ENCODE measurements at places on chromosomes 1 and 21. TPM values are rescaled to one million over a fixed set of nuclear protein-coding genes. Genes with fewer than 3 reads are reported as not detected.

- H3K36me3 ChIP-seq, result no peaks in the 10 kb centered on the region
- H3K27me3 ChIP-seq, result no peaks in the 10 kb centered on the region
- H3K4me1 ChIP-seq, result no peaks in the 10 kb centered on the region
Observed at GRCh38 chr1:73273886-73274285, 924.1 kb downstream of the LRRIQ3 start.

Gene KRTAP10-7
- not detected for total RNA-seq

Gene AIRE
- total RNA-seq, result not detected

Gene RNF186
- not detected for total RNA-seq

DNA sequence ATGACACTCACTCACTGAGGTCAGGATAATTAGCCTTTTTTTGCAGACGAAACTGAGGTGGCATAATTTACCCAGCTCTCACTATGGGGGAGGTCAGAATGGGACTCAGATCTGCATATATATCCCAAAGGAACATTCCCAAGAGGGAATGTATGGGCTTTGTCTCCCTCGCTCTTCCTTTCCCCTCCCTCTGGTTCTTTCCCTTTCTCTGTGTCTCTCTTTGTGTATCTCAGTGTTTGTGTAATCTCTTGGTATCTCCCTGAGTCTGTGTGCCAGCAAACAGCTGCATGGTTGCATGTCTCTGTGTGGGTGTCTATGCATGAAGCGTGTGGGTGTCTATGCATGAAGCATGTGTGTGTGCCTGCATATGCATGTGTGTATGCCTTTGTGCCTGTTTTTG is 4.7 kb downstream of the TMEM39B start:
- H3K4me3 ChIP-seq, result no peak overlapping the region
- H3K27ac ChIP-seq, result no peak overlapping the region
- no peak for DNase-seq
- H3K36me3 ChIP-seq, result peaks cover 65% of the 10 kb centered on the region

Gene DISC1
- total RNA-seq, result 9.3 TPM

- H3K4me1 ChIP-seq, result no peaks in the 10 kb centered on the region
- no peak for DNase-seq
- H3K4me3 ChIP-seq, result no peak overlapping the region
- H3K27me3 ChIP-seq, result no peaks in the 10 kb centered on the region
Observed at GRCh38 chr1:171127501-171127900, 36.8 kb downstream of the FMO3 start.

Gene DMRTA2
- total RNA-seq, result not detected

DNA sequence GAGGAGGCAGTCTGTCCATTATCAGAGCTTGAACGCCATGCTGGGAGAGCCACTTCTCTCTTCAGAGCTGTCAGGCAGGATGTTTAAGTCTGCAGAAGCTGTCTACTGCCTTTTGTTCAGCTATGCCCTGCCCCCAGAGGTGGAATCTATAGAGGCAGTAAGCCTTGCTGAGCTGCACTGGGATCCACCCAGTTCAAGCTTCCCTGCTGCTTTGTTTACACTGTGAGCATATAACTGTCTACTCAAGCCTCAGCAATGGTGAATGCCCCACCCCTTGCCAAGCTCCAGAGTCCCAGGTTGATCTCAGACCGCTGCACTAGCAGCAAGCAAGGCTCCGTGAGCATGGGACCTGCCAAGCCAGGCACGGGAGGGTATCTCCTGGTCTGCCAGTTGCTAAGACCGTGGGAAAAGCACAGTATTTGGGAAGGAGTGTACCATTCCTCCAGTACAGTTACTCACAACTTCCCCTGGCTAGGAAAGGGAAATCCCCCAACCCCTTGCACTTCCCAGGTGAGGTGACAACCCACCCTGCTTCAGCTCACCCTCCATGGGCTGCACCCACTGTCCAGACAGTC is 32.5 kb downstream of the RGS13 start:
- H3K27ac ChIP-seq, result no peak overlapping the region
- H3K27me3 ChIP-seq, result no peaks in the 10 kb centered on the region
- no peaks in the 10 kb centered on the region for H3K36me3 ChIP-seq
- DNase-seq, result no peak

DNA sequence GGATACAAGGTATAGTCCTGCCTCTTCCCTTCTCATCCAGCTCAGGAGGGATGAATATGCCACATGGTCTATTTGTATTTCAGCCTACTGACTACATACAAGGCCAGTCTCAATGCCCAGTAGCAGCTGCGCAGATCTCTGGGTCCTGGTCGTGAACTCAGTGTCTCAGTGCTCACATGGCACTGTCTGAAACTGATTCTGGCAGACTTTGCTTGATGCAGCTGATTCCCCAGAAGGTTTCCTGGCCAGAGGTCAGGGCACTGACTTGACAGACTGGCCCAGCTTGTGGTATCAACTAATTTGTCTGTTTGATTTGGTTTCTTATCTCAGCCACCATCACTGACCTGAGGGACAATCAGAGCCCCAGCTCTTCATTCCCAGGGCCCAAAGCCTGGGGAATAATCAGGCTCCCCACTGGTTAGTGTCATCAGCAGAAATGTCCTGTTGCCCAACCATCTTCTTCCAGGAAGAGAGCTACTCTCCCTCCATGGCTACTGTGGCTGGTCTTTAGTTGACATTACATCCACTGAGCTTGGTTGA is 7.5 kb upstream of the SPRR4 start:
- no peak overlapping the region for H3K4me3 ChIP-seq
- H3K27ac ChIP-seq, result no peak overlapping the region
- no peaks in the 10 kb centered on the region for H3K36me3 ChIP-seq
- no peaks in the 10 kb centered on the region for H3K27me3 ChIP-seq

Gene PTGS2
- 16.1 TPM for total RNA-seq

- peaks cover 16% of the 10 kb centered on the region for H3K4me1 ChIP-seq
- no peak overlapping the region for H3K4me3 ChIP-seq
- DNase-seq, result no peak
- H3K27me3 ChIP-seq, result no peaks in the 10 kb centered on the region
- no peaks in the 10 kb centered on the region for H3K36me3 ChIP-seq
Observed at GRCh38 chr1:171641076-171641864, 11.2 kb downstream of the MYOC start.

- peaks cover 28% of the 10 kb centered on the region for H3K36me3 ChIP-seq
- DNase-seq, result no peak
- H3K27ac ChIP-seq, result no peak overlapping the region
- no peak overlapping the region for H3K4me3 ChIP-seq
- H3K4me1 ChIP-seq, result no peaks in the 10 kb centered on the region
Observed at GRCh38 chr1:213244664-213245091, 193.6 kb downstream of the RPS6KC1 start.

Gene WASF2
- 56.9 TPM for total RNA-seq
